ENCODE measurements at places on chromosomes 2 and 18. TPM values are rescaled to one million over a fixed set of nuclear protein-coding genes. Genes with fewer than 3 reads are reported as not detected.

- DNase-seq = no peak
Measured at GRCh38 chr18:57194070-57194469, 47.2 kb downstream of the BOD1L2 start.

DNA sequence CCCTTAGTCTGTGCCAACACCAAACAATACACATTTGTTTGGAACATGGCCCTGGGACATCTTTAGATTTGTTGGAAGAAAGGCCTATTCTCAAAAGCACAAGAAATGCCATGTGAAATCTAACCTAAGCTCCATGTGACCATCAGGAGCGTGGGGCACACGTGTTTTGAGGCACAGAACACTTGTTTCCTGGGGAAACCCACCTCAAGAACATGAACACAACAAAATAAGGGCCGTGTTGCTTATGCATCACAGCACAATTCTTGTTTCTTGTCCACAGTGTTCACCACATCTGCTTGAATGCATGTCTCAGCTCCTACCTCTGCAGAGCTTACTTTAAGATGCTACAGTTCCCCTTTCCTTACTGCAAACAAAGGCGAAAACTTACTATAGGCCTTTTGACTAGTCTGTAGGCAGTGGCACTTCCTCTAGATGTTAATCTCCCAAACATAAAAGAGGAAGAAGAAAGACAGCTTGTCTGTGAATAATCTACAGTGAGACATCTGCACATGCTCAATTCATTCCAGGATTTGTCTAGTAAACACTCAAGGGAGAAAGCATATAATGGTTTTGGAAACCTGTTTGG is 165.0 kb downstream of the ANKRD44 start:
- DNase-seq = no peak

DNA sequence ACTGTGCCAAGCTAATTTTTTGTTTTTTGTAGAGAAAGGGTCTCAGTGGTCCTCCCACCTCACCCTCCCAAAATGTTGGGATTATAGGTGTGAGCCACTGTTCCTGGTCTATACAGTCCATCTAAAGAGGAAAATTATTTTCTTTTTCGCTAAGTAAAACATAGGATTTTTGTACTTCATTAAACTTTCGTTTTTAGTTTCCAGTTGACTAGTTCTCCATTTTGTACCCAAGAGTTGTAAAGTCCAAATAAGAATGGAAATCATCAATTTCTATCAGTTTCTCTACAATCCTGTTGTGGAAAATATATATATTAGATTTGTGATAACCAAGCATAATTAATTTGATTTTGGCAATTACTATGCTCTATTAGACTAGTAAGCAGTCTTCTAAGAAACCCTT is 156.4 kb downstream of the BABAM2 start:
- DNase-seq = no peak

DNA sequence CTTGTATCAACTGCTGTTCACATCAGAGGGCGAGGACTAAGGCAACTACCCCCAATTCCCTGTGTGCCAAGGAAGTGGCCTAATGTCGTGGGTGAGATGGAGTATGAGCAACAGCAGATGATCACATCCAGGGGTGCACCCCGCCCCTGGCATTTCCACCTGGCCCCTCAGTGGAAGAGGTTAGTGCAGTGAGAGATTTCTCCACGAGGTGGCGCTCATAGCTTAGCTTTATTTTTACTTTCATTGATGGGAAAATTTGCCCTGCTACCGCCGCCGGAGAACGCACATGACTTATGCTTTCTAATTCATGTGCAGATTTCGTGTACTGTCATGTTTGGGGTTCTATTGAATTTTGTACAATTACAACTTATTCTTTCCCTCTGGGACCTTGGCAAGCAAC is 470.6 kb upstream of the MEX3C start:
- peak; percentile 70 for DNase-seq

GRCh38 chr2:112077814-112078213 is 22.7 kb downstream of the TMEM87B start:
- DNase-seq = no peak

GRCh38 chr2:72562451-72563153 is 263.2 kb downstream of the EXOC6B start:
- DNase-seq = no peak

- DNase-seq = no peak
Measured at GRCh38 chr2:224069172-224069571, 30.1 kb upstream of the SERPINE2 start.

- peak; percentile 75 for DNase-seq
Measured at GRCh38 chr2:167212014-167212648, 323.9 kb downstream of the XIRP2 start.

GRCh38 chr2:19114754-19115231 is 243.6 kb downstream of the OSR1 start:
- DNase-seq = no peak

DNA sequence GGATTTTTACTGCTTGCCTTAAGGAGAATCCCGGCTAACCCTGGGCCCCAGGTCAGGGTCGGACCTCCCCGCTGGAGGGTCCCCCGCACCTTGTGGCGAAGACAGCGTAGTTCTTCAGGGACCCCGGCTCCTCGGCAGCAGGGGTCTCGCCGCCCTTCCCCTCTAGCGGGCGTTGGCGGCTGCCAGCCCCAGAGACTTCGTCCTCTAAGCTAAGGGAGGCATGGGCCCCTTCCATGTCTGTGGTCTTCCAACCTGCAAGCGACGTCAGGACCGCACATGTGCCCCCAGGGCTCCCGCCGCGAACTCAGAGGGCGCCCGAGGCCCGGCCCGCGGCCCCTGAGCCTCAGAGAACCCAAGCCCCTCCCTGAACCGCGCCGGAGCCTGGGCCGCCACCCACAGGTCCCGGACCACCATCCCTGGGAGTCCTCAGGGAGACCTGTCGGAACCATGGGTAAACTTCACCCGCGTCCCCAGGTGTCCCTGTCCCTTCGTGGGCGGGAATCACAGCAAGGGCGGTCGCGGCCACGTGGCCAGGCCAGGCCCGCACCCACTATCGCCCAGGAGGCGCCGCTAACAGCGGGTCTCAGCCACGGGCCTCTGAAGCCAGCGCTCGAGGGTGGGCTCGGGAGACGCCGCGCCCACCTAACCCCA is 562 bp downstream of the ANKMY1 start:
- no peak for DNase-seq

FBLN7 gene
- 0.07 TPM for total RNA-seq

NMUR1 gene
- total RNA-seq = not detected

ERMN gene
- not detected for total RNA-seq

ANKRD30B gene
- total RNA-seq = not detected

Measured in MCF 10A (cell line).